ENCODE measurements at places on chromosomes 5 and 9. TPM values are rescaled to one million over a fixed set of nuclear protein-coding genes. Genes with fewer than 3 reads are reported as not detected.

- DNase-seq = no peak
Measured at GRCh38 chr5:23314827-23315226, 192.6 kb upstream of the PRDM9 start.

- DNase-seq = no peak
Measured at GRCh38 chr9:22413884-22414283, 32.7 kb upstream of the DMRTA1 start.

DNA sequence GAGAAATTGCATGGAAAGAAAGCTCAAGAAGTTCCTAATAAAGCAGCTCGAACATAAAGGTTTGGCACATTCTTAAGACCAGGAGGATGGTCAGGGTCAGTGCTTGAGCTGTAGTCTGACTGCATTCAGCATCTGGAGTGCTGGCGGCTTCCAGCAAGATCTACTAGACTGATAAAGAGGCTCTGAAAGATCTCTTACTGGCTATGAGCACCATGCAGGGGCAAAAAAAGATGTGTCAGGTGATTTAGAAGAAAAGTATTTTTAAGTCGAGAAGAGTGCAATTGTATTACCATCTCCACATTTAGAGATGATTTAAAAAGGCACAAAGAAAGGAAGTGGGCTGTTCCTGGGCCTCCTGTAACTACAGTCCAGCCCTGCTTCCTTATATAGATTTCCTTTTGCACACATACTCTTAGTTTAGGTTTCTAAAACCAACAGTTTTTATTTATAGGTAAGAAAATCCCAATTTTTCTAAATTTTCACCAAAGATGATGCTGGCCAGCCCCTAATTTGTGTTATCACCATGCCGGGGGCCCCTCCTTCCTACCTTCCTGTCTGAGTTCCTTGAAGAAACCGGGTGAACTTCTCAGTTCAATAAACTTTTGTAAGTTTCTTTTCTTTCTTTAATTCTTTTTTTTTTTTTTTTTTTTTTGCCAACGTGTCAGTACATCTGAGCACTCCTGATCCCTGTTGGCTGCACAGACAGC, 65.9 kb upstream of the PLPP1 start:
- peak; percentile 59 for DNase-seq

GRCh38 chr9:96663506-96664120, 8.5 kb upstream of the PRXL2C start:
- DNase-seq = no peak

GRCh38 chr5:171410181-171410580, 9.3 kb upstream of the FGF18 start:
- DNase-seq = no peak

DNA sequence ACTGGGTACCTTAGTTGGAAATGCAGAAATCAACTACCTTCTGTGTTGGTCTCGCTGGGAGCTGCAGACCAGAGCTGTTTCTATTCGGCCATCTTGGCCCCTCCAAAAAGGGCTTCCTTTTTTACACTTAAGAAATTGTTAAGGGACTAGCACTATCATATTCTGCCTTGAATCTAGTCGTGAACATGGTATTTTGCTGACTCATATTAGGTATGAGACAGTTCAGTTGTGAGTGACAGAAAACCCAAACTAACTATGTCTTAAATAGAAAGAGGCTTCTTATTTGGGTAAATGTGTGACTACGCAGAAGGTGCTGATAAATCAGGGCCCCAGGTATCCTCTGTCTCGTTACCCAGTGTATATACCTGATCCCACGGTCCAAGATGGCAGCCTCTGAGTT, 298.2 kb downstream of the EDIL3 start:
- DNase-seq = no peak

DNA sequence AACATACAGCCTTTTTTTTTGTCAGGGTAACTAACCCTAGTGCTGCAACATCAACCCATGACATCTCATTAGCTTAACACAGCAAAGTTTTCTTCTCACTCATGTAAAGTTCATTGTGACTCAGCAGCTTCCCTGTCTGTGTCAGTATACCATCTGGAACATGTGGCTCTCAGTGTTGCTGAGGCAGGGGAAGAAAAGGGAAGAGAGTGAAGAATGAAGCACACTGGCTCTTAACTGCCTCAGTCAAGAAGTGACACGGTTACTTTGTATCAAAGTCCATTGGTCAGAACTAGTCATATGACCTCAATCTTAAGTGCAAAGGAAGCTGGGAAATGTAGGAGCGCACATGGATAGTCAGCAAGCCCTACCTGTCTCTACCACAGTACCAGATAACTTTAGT, 185.0 kb upstream of the ELL2 start:
- DNase-seq = no peak

DNA sequence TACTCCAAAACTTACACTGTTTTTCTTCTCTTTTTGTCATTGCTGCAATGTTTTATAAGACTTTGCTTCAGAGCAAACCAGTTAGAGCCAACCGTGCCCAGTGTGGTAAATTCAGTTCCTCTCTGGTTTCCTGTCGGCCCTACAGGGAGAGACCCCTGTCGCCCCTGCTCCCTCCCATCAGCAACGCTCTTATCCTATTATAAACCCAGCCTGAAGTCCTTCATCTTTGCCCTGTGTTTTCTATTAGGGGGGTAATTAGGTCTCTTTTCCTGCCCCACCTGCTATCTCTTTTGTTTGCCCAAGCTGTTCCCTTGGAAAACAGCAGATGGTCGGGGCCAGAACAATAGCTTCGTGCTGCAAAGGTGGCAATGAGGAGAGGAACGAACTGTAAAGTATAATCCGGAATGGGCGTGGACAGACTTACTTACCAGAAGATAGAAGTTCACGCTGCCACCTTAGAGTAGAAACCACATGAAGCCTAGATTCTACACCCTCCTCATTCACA, 21.4 kb upstream of the OTULINL start:
- DNase-seq = no peak

DNA sequence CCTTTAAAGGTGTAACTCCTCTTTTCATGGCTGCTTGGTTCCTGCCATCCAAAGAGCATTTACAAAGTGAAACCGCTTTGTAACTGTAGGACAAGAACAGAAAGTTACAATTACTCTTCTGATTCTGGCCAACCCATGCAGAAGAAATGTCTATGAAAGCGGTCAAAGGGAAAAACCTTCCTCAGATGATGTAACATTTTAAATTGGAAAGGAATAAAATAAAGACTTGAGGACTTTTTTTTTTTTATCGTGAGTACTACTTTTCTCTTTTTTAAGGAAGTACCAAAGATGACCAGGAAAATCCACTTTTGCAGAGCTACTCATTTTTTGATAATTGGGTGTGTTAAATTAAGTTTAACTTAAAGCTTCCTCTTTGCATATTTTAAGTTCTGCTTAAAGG, 13.0 kb upstream of the C9orf72 start:
- DNase-seq = no peak

DNA sequence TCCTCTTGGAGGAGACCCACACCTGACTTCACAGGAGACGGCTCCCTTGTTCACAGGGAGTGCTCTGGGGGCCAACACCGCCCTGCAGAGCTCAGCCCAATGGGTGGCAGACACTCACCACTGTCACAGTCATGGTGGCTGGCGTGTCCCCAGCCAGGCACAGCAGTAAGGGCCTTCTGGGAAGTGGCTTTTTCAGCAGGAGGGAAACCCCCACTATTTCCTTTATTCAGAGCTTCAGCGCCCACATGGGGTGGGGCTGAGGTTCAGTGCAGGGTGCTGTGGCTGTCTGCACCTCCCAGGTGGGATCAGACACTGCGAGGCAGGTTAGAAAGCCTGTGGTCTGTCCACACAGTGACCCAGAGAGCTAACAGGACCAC, 3.6 kb upstream of the SNAPC4 start:
- DNase-seq = no peak

- no peak for DNase-seq
Measured at GRCh38 chr5:68776381-68776780, 317.4 kb upstream of the SLC30A5 start.

GRCh38 chr5:39411061-39411460, 13.7 kb downstream of the DAB2 start:
- no peak for DNase-seq

The PAEP gene
- not detected for total RNA-seq

The MAPKAP1 gene
- total RNA-seq = 62.4 TPM

The DBN1 gene
- total RNA-seq = 65.1 TPM

The IFNA2 gene
- not detected for total RNA-seq

The ANXA2R gene
- 4.5 TPM for total RNA-seq

The NR4A3 gene
- 0.64 TPM for total RNA-seq
